ENCODE measurements at places on chromosomes 3 and 15.

DNA sequence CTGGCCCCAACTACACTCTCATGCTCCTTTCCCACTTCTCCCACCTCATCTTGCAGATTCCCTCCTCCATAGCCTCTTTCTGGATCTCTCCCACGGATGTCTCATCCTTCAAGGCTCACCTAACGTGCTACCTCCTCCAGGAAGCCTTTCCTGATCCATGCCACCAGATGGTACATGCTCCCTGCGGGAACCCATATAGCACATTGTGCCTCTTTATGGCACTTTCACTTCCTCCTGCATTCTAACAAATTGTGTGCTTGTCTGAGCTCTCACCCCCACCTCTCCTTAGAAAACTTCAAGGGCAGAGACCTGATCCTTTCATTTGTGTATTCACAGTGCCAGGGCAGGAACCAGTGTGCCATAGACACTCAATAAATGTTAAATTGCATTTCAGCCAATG lies 63.0 kb downstream of the HES1 start:
- no peak for DNase-seq

- DNase-seq, result no peak
These were observed 15.2 kb downstream of the TRAIP start for GRCh38 chr3:49841126-49841696.

- no peak for DNase-seq
These were observed at the start of gene PLAAT1 for GRCh38 chr3:193240850-193241706. Gene PLAAT1, plus strand, starts transcription at chr3:193241222. Its CDS starts 14,429 bp downstream, at chr3:193255651.

GRCh38 chr15:48718646-48719045 lies 73.1 kb upstream of the FBN1 start:
- DNase-seq, result no peak

DNA sequence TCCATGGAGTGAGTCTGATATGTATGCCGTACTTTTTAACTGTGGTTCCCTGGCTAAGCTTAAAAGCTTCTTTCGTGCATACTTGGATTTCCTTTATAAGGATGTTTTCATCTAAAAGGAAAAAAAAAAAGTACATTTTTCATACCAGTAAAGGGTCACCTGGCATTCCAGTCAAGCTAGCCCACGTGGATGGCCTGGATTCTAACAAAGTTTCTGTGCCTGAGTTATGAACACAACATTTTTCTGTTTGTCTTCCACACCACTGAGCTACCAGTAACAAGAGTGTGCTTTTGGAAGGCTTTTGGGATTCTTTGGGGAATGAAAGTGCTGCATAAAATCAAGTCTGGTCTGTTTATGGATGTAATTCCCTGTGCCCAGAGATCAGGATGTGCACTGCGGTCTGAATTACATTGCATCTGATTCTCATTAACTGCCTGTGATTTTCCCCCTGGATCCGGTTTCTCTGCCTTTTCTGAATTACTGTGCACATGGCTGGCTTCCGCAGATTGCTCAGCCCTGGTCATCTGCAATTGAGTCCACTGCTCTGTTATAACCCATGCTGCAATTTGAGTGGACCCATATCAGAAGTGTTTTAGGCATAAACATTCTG lies 38.2 kb upstream of the MAGI1 start:
- no peak for DNase-seq

DNA sequence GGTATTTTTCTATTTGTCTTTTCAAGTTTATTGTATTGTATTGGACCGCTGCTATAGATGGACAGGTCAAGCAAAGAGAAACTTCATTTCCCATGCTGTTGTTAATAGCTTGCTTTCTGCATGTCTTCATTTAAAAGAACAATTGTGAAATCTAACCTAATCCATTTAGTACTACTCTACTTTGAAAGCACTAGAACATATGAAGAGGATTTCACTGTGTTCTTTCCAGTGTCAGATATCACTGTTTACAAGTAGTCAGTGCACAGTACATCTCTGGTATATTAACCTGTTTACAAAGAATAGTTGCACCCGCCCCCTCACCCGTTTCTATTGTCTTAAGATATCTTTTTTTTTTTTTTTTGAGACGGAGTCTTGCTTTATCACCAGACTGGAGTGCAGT lies 21.8 kb upstream of the EDEM1 start:
- DNase-seq, result no peak

DNA sequence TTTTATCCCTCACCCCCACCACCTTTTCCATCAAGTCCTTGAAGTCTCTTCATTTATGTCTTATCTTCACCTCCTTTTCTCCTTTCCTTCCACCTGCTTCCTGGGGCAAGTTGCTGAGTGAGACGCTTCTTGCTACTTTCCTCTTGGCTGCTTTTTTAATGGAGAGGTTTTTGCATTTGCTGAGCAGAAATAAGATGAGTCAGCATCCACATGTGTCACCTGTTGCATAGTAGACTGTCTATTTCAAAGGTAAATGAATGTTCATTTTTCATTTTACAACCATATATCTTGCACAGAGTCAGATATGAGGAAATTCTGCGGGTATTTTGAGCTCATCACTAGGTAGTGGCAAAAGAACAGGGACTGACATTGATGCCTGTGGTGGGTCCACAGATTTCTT lies 18.6 kb downstream of the C3orf52 start:
- DNase-seq, result no peak

DNA sequence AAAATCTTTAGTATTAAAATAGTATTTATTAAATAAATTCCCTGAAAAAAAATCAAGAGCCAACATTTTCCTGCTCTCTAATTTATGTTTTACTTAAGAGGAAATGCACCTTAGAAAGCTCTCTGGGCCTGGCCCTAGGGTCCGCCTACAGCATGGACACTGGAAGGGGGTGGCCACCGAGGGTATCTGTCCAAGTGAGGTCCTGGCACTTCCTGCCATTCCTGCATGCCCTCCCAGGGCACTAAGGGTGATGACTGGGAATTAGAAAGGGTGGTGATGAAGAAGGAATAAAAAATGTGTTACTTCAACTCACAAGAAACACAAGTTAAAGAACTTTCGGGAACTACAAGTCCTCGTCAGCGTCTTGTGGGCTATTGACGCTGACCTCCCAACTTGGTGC lies 92.8 kb downstream of the MAGI1 start:
- no peak for DNase-seq

DNA sequence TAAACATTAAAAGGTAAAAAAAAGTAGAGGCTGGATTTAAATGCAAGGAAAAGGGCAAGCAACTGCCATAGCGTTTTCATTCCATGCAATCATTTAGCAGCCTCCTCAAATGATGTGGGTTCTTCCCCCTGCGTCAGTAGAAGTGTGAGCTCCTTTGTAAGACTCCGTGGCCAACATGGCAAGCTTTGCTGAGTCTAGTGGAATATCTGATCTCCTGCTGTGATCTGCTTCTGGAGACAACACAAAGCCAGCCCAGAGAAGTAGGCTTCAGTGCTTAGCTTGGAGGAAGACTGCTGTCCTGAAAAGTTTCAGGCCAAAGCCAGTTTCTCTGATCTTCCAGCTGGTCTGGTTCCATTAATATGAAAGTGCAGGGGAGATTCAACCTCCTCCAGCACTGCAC lies 70.4 kb downstream of the ARPP21 start:
- no peak for DNase-seq

GRCh38 chr3:42489937-42490227 lies 12.6 kb upstream of the VIPR1 start:
- DNase-seq, result no peak

DNA sequence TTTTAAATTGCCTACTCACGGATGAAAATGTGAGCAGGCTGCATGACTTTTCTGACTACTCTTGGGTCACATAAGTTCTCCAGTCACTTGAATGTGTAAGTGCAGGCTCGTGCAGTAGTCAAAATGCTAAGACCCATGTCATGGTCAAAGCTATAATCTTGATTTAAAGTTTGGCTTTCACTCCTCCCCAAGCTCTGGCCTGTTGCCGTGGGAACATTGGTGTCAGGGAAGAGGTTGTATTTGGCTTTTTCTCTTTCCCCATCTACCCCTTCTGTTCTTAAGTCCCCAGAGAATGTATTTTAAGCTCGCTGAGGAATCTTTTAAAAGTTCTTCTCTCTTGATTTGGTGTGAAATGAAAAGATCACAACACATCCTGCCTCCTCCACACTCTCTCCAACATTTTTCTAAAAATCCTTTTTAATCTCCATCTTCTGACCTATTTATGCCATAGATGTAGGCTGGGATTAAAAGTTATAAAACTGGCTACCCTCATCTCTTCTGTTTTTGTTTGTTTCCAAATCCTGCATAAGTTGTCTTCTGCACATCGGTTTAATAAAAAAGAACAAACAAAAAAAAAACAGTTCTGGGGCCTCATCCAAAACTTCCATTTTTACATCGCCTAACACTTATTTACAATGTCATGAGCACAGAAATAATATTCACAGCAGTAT lies 61.4 kb upstream of the ADAMTSL3 start:
- no peak for DNase-seq

DNA sequence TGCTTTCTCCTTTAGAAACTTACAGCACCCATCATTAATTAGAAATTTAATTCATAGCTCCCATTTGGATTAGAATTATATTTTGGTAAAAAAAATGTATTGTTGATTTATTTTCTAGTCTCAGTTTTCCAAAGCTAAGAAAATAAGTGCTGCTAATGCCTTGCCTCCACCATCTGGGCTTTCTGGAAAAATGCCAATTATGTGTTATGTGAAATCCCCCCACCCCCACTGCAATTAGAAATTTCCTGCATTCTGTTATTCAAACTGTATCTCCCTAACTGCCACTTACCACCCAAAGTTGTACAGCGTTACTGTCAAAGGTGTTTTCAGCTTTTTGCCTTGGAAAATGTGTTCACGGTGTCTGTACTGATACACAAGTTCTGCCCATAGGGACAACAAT lies 617.2 kb upstream of the UBE2E2 start:
- no peak for DNase-seq

GRCh38 chr3:72320955-72321303 lies 527.3 kb downstream of the SHQ1 start:
- DNase-seq, result no peak

GRCh38 chr3:161689584-161690298 lies 193.1 kb downstream of the OTOL1 start:
- DNase-seq, result no peak

DNA sequence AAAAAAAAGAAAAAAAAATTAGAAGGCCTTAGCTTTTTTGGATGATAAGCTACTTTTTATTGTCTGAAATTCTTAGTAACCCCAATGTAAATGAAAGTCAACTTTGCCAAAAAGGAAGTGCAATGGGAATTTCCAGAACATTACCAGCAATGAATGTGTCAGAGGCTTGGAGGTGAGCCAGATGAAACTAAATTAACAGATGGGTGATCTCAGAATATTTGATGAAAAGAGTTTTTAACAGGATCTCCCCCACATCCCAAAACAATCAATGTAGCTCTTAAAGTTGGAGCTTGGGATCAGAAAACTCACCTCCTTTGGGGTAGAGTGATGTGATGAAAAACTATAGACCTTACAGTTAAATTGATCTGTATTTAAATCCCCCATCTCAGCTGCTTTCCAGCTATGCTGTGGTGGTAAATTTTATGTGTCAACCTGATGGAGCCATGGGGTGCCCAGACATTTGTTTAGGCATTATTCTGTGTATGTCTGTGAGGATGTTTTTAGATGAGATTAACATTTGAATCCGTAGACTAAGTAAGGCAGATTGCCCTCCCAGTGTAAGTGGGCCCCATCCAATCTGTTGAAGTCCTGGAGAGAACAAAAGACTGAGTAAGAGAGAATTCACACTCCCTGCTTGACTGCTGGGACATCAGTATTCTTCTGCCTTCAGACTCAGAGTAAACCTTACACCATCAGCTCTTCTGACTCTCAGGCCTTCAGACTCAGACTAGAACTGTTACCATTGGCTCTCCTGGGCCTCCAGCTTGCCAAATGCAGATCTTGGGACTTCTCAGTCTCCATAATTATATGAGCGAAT lies 84.3 kb upstream of the TNFSF10 start:
- no peak for DNase-seq

DNA sequence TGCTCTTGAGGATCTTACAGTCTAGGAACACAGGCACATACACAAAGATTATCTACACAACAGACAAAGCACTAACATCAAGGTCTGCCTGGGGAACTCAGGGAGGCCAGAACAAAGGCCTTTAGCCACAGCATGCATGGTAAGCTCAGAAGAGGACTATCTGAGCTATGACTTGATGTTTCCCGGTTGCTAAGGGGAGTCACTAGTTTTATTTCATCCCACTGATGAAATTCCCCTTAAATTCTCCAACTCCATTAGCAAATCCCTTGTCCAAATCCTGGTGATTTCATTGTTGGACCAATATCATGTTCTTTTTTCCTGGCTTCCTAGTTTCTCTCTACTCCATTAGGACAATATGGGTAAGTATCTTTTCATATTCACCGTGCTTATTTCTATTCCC lies 23.3 kb downstream of the FBN1 start:
- DNase-seq, result no peak

DNA sequence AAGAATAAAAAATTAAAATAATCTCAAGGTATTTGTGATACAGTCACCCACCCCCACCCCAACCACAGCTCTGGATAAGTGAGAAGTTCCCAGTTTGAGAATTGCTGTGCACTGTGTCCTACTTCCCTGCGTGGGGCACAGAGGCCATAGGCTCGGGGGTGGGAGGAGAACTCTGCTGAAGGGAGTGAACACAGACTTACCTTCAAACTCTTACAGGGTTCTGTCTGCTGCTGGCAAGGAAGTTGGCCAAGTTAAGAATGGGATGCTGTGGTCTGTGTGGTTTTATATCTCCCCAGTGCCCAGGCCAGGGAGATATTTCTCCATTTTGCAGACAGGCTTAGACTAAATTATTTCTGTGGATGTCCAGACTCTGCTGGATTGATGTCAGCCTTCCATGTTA lies 37.6 kb downstream of the SPTSSB start:
- no peak for DNase-seq

All from activated CD8-positive, alpha-beta memory T cell treated with anti-CD3 and anti-CD28 coated beads for 1 hour (primary cell).